H4 (cell line): ENCODE measurements at places on chromosomes 7 and 10.
A peak's percentile ranks its signal among the peaks of the same experiment; 100 is the strongest.

DNA sequence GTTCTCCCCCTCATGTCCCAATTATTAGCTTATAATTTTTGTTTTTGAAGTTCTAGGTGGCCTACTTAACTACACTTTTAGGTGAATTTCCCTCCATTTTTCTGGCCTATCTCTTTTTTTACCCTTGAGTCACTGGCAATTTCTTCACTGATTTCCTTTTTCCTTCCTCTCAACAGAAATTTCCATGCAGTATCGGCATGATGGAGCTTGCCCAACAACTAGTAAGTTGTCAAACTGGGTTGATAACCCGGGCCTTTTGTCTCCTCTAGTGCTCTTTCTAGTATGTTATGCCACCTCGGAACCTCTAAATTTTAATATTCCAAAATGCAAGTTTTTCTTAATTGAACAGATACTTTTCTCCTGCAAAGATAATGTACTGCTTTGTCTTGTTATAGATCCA lies 147.1 kb downstream of the MLLT10 start:
- no peak for DNase-seq

GRCh38 chr7:41809529-41809939 lies 106.6 kb upstream of the INHBA start:
- DNase-seq = peak; percentile 52

DNA sequence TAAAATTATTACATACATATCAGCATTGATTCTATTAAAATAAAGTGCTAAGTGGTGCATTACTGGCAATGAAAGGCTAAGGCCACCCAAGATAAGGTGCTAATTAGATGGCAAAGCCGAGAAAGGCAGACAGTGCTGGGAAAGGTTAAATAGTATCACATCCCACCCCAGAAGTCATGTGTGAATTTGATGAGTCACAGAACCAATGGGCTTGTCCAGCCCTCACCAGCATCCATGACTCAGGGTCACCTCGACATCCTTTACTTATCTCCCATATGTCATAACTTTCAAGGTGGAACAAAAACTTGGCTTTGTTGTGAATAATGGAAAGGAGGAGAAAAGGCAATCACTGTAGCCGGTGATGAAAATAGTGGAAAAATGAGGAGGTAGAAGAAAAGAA lies 459.1 kb downstream of the PLXNA4 start:
- DNase-seq = peak; percentile 39

DNA sequence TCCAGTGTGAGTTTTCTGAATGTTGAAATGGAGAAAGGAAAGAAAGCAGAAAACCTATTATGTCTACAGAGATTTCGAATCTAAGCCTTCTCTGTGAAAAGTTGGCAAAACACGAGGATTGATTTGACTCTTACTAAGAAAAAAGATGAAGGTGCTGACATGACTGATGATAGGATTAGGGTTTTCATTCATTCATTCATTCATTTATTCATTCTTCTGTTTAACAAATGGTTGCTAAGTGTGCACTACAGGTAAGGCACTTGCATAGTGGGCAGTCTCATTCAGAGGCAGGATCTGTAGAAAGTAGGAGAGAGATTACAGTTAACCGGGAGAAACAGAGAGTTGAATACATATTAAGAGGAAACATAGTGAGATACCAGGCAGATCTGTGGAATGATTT lies 137.1 kb downstream of the ZNF365 start:
- DNase-seq = no peak

DNA sequence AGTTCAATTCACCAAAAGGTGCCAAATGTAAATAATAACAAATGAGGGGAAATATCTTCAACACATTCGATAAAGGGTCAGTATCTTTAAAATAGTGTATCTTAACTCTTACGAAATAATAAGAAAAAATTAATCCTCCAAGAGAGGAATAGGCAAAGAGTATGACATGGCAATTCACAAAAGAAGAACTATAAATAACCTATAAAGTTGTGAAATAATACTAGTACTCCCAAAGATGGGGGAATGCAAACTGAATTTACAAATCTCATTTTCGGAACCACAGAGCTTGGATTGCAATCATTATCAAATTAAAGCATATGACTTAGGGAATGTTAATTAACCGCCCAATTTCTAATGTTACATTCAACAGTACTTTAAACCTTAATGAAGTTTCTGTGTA lies 78.2 kb upstream of the TARP start:
- DNase-seq = no peak

DNA sequence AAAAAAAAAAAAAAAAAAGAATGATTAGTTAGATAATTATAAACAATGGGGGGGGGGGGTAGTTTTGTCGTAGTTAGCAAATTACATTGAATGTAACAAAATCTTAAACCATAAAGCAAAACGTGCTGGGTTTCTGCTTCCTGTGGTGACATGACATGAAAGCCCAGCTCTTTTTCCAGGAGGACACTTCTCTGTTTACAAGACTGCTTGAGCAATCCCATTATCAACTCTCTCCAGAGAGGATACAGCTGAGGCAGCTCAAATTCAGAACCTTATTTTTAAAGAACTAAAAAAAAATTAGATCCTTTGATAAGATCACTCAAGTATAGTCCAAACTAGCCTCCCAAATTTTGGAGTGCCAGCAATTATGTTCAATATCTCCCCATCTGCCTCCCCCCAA lies 58.6 kb downstream of the ADRB1 start:
- DNase-seq = no peak
